ENCODE measurements at places on chromosomes 4 and X.

DNA sequence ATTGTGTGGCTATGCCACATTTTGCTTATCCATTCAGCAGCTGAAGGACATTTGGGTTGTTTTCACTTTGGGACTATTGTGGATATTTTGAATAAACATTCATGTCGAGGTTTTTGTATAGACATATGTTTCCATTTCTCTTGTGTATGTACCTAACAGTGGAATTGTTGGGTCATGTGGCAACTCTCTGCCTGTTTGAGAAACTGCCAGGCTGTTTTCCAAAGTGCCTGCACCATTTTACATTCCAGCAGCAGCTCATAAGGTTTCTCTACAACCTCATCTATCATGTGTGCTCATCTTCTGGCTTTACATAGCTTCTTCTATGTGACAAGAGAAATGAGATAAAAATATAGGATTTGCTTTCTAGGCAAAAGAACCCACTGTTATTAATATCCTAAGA lies 29.5 kb upstream of the TSPAN5 start:
- no peak for DNase-seq

- peak; percentile 66 for DNase-seq
Observed at GRCh38 chrX:151722241-151722846, 6.5 kb downstream of the FATE1 start.

DNA sequence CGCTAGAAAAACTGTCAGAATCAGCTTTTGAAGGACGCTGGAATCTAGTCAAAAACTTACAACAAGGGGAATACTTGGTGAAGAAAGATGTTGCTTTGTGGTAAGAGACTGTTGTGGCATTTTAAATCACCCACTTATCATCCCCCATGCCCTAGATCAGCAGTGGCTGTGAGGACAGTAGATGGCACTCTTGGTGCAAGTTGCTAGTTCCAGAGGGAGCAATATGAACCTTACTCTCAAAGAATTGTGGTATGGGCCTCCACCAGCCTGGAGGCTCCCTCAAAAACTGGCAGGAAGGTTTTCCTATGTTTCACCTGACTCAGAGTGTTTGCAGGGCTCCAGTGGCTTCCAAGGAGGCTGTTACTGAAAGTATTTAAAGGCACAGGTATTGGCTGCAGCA lies 37.7 kb upstream of the SLC16A2 start:
- peak; percentile 44 for DNase-seq

- no peak for DNase-seq
Observed at GRCh38 chr4:3387154-3387942, 54.4 kb upstream of the HGFAC start.

DNA sequence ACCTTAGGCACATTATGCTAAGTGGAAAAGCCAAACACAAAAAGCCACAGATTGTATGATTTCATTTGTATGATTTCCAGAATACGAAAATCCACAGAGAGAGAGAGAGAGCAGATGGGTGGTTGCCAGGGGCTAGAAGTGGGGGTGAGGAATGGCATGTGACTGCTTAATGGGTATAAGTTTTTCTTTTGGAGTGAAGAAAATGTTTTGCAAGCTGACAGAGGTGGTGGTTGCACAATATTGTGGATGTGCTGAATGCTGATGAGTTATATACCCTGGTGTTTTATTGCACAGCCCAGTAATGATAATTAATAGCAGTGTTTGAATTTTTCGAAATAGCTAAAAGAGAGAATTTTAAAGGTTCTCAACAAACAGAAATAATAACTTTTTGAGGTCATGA lies 386.1 kb upstream of the HS3ST1 start:
- no peak for DNase-seq
